ENCODE measurements at places on chromosomes 5 and 9. TPM values are rescaled to one million over a fixed set of nuclear protein-coding genes. Genes with fewer than 3 reads are reported as not detected.

Gene GKAP1
- total RNA-seq: 18.5 TPM

Gene ENTREP1
- total RNA-seq: 24.8 TPM

Gene PDLIM4
- 2.1 TPM for total RNA-seq

Gene FAM221B
- not detected for total RNA-seq

Gene ANKRD31
- 0.05 TPM for total RNA-seq

Gene CHSY3
- total RNA-seq: 1.3 TPM

Gene AHRR
- 0.38 TPM for total RNA-seq

Gene GDNF
- total RNA-seq: 0.94 TPM

Gene PCDHB14
- total RNA-seq: 4.0 TPM

Gene SPINK9
- not detected for total RNA-seq

Gene SLC34A3
- total RNA-seq: not detected

Gene ZFP37
- 1.1 TPM for total RNA-seq

Gene EGFLAM
- 15.3 TPM for total RNA-seq

Gene PRLR
- 0.52 TPM for total RNA-seq

Gene PCDHA6
- total RNA-seq: not detected

Gene MTX3
- total RNA-seq: 10.3 TPM

Gene GPX8
- total RNA-seq: 4.9 TPM

Gene PITX1
- total RNA-seq: not detected

Gene PAEP
- not detected for total RNA-seq

Gene POU5F2
- total RNA-seq: 0.46 TPM

Gene LCN15
- 1.3 TPM for total RNA-seq

Gene SLC25A2
- not detected for total RNA-seq

Gene GABRG2
- total RNA-seq: not detected

Gene CDKN2B
- 5.2 TPM for total RNA-seq

Gene MOCS2
- 113 TPM for total RNA-seq

Gene FBLL1
- total RNA-seq: not detected

Gene OBP2B
- total RNA-seq: not detected

Gene ELOVL7
- 0.28 TPM for total RNA-seq

Gene IL3
- not detected for total RNA-seq

Gene SLC36A1
- 6.6 TPM for total RNA-seq

Gene URM1
- total RNA-seq: 51.9 TPM

Gene PTGDS
- 2,904 TPM for total RNA-seq

Gene ITK
- total RNA-seq: not detected

Gene MARCHF3
- total RNA-seq: 53.1 TPM

Gene PALM2AKAP2
- 110 TPM for total RNA-seq
